ENCODE measurements at places on chromosomes 13 and 19.
A peak's percentile ranks its signal among the peaks of the same experiment; 100 is the strongest.

DNA sequence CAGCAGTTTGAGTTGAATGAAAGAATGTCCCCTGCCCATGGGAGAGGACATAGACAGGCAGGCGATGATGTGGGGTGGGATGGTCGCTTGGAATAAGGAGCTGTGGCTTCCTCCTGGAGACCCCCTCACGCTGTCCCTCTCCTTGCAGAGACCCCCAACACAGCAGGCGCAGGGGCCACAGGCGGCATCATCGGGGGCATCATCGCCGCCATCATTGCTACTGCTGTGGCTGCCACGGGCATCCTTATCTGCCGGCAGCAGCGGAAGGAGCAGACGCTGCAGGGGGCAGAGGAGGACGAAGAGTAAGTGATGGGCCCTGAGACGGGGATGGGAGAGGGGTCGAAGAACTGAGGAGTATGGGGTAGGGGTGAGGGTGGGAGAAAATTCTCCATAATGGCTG is 9.0 kb upstream of the TOMM40 start:
- DNase-seq: no peak

GRCh38 chr13:110536006-110536693 is 25.4 kb downstream of the RAB20 start:
- DNase-seq: no peak

GRCh38 chr13:35512271-35512920 is 35.9 kb upstream of the MAB21L1 start:
- DNase-seq: no peak

- peak; percentile 46 for DNase-seq
These were observed 6.7 kb upstream of the ERFL start for GRCh38 chr19:41934849-41935374.

- DNase-seq: peak; percentile 53
These were observed 24.4 kb upstream of the GPR12 start for GRCh38 chr13:26784704-26785639.

DNA sequence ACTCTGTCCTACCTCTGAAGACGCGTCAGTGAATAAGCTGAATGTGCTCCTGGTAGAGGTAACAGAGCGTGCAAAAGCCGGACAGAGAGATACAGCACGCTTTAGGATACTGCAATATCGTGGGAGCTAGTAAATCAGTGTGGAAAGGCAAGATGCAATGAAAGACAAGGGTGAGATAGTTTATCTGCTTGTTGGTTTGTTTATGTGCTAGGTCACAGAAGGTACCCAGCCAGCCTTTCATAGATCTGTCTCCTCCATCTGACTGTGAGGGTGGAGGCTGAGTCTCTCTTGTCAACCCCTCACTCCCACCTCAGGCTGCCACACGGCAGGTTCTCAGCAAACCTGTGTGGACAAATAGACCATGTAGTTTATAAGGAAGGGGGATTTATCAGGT is 904 bp upstream of the GIPC1 start:
- DNase-seq: no peak

DNA sequence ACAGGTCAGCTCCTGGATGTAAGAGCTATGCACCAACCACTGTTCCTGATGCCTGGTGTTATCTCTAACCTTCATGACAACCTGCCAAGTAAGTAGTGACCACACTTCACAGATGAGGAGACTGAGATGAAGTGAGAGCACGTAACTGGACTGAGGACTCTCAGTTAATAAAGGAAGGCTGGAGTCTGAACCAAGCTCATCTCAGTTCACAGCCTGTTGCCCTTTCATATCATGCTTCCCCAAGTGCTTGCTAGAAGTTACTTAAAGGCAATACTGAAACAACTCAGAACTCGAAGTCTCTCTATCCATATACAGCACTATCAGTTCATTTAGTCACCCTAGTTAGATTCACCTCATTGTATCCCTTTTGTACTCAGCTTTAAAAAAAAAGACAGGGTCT is 119.7 kb downstream of the ABCC4 start:
- no peak for DNase-seq

GRCh38 chr19:29568036-29569025 is 37.8 kb upstream of the POP4 start:
- DNase-seq: no peak

- no peak for DNase-seq
These were observed 108.9 kb downstream of the DNAJC15 start for GRCh38 chr13:43132257-43132656.

GRCh38 chr13:113427562-113428468 is 25.5 kb downstream of the ADPRHL1 start:
- DNase-seq: no peak

DNA sequence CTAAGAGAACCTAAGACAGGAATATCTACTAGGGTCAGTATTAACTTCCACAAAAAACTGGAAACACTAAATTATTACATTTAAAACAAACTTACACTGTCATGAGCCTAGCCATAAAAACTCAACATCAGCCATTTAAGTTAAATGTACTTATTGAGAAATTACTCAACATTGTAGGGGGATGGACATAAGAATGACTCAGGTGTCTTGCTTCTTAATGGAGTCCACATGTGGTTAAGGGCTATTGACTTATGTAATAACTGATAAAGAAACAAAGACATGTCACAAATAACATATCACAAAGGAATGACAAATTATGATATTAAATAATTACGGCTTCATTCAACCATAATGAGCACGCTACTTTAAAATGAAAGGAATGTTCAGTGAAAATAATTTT is 36.2 kb downstream of the CLDN10 start:
- no peak for DNase-seq

GRCh38 chr13:114135731-114136171 is 3.3 kb upstream of the RASA3 start:
- DNase-seq: no peak

DNA sequence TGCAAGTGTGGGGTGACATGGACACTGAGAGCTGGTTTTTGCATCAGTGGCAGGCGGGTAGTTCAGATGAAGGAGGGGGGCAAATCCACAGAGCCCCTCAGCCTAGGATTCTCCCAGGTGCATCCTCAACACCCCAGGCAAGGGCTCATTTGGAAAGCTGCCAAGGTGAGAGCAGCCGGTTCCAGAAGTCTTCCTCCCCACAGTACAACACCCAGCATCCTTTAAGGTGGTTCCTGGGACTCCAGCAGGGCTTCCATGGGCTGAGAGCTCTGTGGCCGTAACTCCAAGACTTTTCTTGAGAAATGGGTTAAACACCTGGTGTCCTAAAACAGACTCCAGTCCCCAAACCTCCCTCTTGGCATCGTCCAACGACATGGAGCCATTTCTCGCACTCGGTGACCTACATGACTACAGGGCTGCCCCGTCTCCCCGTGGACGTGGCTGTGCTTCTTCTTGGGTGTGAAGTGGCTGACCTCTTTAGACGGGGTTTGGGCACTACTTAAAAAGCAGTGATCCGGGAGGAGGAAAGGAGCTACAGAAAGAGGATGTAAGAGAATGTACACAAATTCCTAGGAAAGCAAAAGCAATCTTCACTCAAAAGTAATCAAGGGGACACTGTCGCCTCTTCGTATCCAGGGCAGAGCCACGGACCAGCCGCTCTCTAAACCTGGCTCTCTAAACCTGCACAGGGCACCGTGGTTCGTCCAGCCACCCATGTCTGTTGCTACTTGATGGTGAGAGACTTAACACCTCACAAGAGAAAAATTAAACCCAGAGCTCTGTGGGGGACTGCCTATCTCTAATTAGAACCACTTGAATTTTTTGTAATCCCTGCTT is 25.5 kb downstream of the RANBP3 start:
- DNase-seq: peak; percentile 39

GRCh38 chr13:93066187-93066586 is 160.4 kb upstream of the GPC6 start:
- DNase-seq: no peak

- no peak for DNase-seq
These were observed 33.7 kb upstream of the VSTM2B start for GRCh38 chr19:29491995-29492577.

DNA sequence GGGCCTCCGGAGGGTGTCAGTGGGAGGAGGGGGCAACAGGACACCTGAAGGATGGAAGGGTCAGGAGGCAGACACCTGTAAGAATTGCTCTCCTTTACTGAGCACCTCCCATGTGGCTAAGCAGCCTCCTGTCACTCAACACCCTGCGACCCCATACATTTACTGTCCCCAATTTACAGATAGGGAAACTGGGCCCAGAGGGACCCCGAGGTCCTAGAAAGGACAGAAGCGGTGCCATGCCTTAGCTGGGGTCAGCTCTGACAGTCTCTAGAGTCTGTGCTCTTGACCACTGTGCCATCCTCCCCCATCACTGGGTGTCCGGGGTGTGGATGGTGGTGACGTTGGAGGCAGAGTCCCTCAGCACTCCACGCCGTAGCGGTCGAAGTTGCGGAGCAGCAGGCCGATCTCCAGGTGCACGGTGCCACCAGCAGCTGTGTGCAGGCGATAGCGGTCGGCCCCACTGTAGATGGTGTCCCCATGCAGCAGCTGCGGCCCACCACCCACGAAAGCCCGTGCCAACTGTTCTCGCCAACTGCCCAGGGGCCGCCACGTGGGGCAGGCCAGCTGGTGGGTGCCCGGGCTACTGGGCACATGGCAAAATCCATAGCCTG is 726 bp upstream of the TGFB1 start:
- no peak for DNase-seq

- no peak for DNase-seq
These were observed 107.0 kb downstream of the SLITRK5 start for GRCh38 chr13:87778128-87778527.

DNA sequence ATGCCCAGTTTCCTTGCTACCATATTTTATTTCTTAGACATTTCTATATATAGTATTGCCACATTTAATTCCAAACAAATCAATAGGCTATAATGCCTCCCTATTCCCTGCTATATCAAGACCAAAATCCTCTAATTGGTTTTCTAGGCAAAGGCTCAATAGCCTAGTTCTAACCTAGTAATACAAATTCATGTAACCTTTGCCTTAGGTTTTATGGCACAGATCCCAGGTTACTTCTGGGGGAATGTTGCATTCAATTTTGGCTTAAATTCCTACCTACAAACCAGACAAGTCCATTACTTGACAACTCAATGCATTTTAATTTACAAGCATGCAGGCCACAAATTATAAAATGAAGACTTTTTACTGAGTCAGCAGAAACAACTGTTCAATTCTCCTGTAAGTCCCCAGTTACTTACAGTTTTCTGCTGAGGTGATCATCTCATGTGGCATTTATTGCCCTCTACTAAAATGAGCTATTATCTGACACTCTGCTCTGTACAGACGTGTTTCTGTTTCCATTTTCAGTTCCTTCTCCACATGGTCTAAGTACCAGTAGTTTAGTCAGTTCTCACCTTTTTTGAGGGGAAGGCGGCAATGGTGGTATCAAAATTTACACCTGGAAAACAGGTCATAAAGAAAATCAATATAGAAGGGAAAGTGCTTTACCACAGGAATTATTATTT is 11.7 kb downstream of the KCNRG start:
- no peak for DNase-seq

All from NCI-H345 (cell line).